Suppressor macrophage (primary cell): ENCODE measurements at places on chromosomes 12 and 14.

DNA sequence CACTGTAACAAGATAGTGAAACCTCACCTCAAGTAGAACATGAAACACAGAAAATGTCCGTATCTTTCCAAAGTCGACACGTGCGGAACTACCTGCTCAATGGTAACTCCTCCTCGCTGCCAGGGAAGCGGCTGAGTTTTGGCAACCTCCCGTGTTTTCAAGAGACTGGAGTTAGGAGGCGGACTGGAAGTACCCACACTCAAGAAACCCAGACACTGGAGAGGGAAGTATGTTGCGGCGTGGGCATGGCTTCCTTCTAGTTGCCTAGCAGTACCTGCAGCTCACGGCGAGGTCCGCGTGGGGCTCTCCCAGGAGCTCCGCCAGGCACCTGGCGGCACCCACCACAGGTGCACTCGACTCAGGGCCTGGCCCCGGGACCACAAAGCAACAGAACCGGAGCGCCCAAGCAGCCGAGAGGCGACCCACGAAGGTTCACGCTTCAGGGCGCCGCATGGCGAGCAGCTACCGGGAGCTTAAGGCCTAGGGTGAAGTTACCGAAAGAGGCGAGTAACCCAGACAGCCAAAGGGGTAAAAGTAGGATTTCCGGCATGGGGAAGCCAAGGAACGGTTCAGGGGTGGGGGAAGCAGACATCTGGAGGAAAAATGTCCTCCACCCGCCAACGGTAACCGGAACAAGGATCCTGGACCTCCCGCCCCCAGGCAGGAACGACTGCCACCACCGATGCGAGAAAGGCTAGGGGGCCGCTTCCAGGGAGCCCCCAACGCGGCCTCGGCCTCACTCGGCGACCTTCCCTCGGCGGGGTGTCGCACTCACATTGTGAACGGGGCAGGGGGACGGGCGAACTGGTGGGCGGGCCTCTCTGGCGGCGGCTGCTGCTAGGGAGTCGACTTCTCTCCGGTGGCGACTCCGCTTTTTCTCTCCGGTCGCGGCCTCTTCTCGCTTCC lies 608 bp downstream of the PTGES3 start:
- DNase-seq, result peak; percentile 81

- no peak for DNase-seq
These were observed 156.8 kb downstream of the PDE3A start for GRCh38 chr12:20525064-20525610.

DNA sequence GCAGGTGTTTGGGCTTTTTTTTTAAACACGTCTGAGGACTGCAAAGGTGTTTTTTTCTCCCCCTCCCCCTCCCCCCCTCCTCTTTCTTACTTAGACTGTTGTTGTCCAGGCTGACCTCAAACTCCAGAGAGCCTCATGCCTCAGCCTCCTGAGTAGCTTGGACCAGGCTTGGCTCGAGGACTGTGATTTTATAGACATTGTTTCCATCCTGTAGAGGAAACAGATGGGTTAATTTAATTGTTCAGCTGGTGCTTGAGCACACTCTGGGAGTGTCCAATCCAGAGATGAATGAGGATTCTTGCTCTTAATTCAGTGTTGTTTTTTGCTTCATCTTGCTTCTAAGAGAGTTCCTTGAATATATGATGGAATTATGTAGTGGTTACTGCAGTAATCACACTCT lies 42.1 kb downstream of the RASSF3 start:
- no peak for DNase-seq

DNA sequence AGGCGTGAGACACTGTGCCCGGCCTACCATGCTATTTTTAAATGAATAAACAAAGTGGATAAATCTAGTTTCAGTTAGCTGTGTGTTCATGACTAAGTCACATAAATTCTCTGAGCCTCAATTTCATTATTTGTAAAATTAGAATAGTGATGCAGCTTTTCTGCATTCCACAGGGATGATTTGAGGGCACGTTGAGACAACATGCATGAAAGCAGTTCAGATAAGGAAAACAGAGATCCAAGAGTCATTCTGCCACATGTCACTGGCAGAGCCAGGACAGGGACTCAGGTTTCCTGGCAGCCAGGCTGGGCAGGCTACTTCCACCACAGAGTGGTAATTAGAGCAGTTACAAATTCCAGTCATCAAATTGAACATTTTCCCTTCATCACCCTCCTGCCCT lies 2.9 kb upstream of the PPP4R4 start:
- no peak for DNase-seq

DNA sequence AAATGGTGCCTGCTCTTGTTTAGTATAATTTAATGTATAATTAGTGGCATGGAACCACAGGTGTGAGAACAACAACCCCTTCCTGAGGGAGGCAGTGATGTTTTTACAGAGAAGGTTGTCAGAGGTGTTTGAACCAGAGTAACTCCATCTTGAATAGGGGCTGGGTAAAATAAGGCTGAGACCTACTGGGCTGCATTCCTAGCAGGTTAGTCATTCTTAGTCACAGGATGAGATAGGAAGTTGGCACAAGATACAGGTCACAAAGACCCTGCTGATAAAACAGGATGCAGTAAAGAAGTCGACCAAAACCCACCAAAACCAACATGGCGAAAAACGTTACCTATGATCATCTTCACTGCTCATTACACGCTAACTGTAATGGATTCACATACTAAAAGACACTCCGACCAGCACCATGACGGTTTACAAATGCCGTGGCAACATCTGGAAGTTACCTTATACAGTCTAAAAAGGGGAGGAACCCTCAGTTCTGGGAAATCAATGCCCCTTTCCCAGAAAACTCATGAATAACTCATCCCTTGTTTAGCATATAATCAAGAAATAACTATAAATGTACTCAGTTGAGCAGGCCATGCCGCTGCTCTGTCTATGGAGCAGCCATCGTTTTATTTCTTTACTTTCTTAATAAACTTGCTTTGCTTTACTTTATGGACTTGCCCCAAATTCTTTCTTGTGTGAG lies 47.8 kb upstream of the LTA4H start:
- no peak for DNase-seq

DNA sequence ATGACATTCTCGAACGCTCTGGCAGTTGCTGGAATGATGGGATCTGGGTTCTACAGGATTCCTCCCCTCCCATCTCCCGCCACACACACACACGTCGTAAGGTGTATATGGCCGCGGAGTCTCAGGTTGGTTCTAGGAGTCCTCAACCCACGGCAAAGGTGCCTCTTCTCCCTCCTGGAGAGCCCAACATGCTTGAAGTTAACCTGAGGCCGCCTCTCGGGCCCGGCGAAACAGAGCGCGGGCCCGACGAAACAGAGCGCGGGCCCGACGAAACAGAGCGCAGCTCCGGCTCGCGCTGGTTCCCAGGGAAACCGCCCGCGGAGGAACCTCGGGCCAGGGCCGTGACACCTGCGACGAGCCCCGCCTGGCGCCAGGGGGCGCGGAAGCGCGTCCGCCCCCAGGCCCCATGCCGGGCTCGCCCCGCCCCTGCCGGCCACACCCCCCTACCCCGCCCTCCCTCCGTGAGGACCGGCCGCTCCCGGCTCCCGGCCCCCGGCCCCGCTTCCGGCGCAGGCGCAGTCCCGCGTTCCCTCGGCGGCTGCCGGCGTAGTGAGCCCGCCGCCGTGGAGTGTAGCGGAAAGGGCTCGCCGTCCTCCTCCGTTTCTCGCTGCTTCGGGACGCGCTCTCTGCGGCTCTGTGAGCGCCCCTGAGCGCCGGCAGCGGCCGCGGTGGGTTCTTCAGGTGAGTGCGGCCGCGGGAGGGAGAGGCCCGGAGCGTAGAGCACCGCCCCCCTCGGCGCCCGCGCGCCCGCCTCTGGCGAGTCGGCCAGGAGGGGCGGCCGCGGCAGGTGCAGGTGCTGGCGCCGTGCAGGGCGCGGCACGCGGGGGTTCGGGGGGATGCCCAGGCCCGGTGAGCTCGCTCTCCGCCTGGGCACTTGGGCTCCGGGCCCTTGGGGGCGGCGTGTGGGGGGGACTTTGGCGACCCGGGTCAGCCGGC lies at the start of gene RAB3IP:
TSS of gene RAB3IP (plus strand) at position 510 of the 936 bp plus-strand sequence. CDS start 16,549 bp downstream, outside the sequence.
- DNase-seq, result peak; percentile 87

GRCh38 chr12:47280543-47281300 lies 201.0 kb upstream of the AMIGO2 start:
- DNase-seq, result no peak

DNA sequence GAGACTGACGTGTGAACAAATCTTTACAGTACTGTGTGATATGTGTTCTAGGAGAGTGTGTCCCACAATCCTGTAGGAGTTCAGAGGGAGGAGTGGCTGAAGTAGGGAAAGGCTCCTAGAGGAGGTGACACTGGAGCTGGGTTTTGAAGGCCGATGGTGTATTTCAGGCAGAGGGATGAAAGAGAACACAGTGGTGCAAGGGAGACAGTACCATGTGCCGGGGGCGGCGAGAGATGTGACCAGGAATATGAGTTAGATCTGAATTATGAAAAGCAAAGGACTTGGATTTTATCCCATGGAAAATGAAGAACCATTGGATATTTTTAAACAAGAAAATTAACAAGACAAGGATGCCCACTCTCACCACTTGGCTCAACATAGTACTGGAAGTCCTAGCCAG lies 77.0 kb upstream of the ESRRB start:
- DNase-seq, result no peak

DNA sequence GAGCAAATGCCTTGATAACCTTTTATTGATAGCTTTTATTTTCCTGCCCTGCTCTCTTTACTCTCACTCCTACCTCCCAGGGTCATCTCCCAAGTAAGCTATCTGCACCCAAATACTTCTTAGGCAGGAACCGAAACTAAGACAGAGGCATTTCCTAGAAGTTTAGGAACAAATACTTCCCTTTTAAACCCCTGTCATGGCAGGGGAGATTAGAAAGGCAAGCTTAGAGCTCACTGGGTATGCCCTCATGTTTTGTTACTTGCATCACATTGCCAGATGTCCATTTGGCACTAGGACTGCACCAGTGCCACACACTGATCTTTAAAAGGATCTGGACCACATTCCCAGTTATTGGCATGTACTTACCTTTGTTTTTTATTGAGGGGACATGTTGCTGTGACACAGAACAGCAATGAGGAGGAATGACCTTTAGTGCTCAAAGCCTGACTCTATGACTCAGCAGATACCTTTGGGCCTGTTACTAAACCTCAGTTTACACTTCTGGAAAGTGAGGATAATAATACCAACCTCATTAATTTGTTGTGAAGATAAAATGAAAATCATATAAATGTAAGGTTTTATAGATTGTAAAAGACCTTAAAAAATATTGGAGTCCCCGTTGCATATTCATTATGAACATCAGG lies 40.9 kb upstream of the MBIP start:
- DNase-seq, result peak; percentile 75

- peak; percentile 81 for DNase-seq
These were observed 44.2 kb downstream of the KCTD10 start for GRCh38 chr12:109432842-109433304.

DNA sequence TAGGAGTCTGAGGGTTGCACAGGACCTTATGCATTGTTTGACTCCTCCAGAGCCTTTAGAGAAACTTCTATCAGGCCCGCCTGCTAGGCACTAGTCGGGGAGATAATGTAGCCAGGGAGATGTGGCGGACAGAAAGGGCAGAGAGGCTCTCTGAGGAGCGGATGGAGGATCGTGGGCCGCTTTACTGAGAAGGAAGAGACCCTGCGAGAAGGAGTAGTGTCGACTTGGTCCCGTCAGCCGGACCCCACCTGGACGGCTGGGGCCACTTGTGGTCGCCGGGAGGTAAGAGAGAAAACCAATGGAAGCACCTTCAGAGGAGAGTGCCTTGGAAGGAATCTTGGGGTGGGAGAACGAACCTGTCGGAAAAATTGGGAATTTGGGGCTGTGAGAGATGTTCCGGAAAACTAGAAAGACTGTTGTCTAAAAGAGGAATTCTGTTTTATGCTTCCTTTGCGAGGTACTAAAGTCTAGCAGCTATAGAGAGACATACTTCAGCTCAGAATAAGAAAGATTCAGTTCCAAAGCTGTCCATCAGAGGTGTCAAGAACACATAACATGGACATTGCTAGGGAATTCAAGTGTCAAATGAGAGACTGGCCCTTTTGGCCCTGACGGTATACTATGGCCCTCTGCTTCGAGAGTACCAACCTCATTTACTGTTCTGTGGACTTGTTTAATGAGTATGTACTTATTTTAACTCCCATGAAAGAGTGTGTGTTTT lies 660 bp upstream of the MCRS1 start:
- peak; percentile 16 for DNase-seq

DNA sequence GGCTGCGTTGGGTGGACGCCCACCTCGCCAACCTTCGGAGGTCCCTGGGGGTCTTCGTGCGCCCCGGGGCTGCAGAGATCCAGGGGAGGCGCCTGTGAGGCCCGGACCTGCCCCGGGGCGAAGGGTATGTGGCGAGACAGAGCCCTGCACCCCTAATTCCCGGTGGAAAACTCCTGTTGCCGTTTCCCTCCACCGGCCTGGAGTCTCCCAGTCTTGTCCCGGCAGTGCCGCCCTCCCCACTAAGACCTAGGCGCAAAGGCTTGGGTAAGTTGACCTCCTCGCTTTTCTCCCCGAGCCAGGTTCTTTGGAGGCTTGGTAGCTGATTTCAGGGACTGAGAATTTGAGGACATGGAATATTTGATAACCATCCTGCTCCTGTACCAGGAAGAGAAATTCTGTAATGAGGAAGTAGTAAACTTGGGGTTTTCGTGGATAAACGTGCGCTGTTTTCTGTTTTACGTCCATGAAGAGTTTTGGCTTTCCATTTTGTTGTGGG lies 530 bp downstream of the APAF1 start:
- DNase-seq, result peak; percentile 56

DNA sequence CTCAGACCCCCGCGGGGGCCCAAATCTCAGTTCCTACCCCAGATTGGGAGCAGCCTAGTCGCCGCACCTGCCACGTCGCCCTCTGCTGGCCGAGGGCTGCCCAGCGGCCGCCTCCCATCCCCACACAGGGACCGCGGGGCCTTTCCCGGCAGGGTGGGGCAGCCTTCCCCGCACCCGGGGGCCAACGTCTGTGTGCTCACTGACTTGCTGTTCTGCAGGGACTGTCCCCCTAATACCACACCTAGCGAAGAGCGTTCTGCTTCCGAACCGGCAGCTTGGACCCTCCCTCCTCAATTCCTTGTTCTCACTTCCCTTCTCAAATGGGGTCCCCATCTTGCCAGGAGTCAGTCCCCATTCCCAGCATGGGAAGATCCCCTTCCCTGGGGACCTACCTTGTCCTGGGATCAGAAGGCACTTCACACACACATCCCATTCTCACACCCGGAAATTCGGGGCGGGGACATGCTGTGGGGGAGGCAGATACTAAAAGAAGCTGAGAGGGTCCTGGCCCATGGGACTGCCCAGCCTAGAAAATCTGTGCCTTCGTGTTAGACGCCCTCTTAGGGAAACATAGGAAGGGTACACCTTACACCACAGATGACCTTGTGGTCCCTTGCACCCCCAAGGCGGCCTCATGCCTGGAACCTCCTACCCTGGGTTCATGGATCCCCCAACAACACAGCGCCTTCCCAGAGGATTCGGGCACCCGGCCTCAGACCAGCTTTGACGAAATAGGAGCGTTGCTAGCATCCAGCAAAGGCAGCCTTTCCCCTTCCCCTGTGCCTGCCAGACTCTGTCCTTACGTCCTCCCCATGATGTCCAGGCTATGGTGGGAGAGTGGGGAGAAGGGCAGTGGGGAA lies 16.4 kb downstream of the ACVRL1 start:
- DNase-seq, result peak; percentile 66

- DNase-seq, result no peak
These were observed 50.2 kb upstream of the OTX2 start for GRCh38 chr14:56860441-56860840.

- DNase-seq, result peak; percentile 39
These were observed 5.8 kb upstream of the PSMC6 start for GRCh38 chr14:52701223-52701622.

GRCh38 chr12:75954041-75954440 lies 77.5 kb downstream of the PHLDA1 start:
- DNase-seq, result peak; percentile 68
